ENCODE measurements at places on chromosomes 3 and 15.

DNA sequence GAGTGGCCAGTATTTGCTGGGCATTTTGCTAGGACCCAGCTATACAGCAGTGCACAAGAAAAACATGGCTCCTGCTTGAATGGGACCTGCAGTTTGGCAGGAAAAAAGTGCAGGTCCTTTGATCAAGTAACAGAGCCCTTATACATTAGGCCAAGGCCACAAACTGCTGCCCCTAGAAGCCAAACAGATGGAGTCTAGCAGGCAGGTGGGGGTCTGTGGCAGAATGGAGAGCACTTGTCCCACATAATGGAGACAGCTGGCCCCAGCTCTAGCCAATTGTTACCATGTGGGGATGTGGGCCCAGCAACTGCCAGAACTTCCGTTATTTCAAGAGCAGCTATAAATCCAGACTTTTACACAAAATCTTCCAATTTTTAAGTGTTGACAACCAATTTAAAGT lies 79.3 kb downstream of the SHQ1 start:
- DNase-seq = no peak

DNA sequence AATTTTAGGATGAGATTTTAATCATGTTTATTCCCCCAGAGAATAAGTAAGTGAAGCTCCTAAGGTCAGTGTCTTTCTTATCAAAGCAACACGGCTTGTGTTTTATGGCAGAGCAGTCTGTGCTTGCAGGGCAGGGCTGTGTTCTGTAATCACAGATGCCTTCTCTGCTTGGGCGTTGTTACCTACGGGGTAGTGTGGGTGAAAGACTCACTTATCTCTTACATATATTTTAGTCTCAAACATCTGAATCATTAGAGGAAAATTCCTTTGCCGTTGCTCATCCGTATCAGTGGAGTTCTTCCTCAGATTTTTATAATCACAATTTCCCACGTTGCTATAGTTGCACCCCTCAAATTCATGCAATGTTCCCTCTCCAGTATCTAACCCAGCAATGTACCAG lies 271.7 kb upstream of the MEIS2 start:
- DNase-seq = no peak

- DNase-seq = no peak
Measured at GRCh38 chr15:43508991-43509659, 8.3 kb upstream of the MAP1A start.

- DNase-seq = no peak
Measured at GRCh38 chr3:58041182-58041825, 33.1 kb downstream of the FLNB start.

GRCh38 chr3:70748593-70748992 lies 436.2 kb upstream of the MDFIC2 start:
- DNase-seq = no peak

- no peak for DNase-seq
Measured at GRCh38 chr3:194941956-194942511, 256.4 kb downstream of the FAM43A start.

GRCh38 chr15:75551091-75551490 lies 28.0 kb downstream of the PTPN9 start:
- no peak for DNase-seq
